ENCODE measurements at places on chromosomes 2 and 18.

GRCh38 chr2:45577441-45577840 is 33.6 kb downstream of the SRBD1 start:
- no peak for DNase-seq

- DNase-seq = no peak
Observed at GRCh38 chr2:157246765-157247407, 10.6 kb upstream of the GALNT5 start.

- DNase-seq = peak; percentile 61
Observed at GRCh38 chr2:169141713-169142352, 72.5 kb downstream of the DHRS9 start.

DNA sequence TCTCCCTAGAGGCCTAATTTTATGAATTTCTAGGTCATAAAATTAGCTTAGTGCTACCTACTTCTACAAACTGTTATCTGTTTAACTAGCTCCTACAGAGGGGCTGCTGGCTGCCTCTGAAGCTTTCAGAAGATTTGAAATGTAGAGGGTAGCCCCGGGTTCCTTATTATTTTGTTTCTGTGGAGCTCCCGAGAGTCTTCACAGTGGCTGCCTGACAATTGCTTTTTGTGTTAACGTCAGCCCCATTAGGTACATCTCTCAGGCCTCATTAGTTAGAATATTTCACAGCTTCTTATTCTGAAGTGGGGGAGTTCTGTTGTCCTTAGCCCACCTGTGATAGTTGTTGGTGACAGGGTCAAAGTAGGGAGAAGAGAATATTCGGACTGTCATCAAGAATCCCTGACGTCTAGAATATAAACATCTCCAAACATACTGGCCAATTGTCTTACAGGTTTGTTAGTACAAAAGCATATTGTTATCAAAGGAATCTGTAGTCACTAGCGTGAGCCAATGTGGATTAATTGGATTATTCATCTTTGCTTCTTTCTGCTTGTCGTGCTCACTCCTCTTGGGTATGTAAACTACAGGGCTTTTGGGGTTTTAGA is 77.5 kb downstream of the DIS3L2 start:
- no peak for DNase-seq

GRCh38 chr2:17851731-17852585 is 26.5 kb upstream of the KCNS3 start:
- DNase-seq = no peak

DNA sequence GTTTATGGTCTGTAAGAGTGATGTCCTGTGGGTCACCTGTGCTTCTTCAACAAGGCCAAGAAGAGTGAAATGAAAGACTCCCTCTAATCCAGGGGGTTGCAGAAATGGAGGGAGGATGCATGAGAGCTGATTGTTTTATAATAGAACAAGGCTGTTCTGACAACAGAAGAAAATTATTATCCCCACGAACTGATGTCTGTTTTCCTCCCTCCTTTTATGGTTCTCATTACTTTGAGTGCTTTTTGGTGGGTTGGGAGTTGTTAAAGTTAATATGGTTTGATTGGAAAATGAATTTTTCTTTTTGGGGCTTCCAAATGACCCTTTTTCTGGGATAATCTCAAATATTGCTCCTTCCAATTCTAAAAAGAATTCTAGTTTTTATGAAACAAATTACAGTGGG is 33.6 kb downstream of the GATA6 start:
- DNase-seq = no peak

- no peak for DNase-seq
Observed at GRCh38 chr2:218870984-218871344, 9.7 kb upstream of the WNT10A start.

Data from T-helper 9 cell (primary cell).